Cardiac muscle cell (in vitro differentiated cells and primary cell): ENCODE measurements at places on chromosomes 4 and X. TPM values are rescaled to one million over a fixed set of nuclear protein-coding genes. Genes with fewer than 3 reads are reported as not detected.

DNA sequence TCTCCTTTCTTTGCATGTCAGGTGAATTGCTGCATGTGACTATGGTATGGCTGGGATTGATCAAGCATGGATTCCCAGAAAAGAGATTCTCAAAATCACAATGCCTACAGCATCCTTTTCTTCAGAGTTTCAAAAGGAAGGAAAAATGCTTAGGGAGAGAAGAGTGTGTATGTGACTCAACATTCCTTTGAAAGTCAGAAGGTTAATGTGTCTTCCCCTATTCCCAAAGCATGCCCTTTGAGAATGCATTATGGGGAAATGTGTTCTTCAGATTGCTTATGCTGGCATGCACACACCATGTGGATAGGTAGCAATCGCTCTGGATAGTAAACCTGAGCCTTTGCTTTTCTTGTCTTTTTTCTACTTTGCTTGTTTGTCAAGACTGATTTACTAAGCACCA, 78.5 kb downstream of the ELOVL6 start:
- H3K4me3 ChIP-seq, result no peak overlapping the region
- peaks cover 5% of the 10 kb centered on the region for H3K36me3 ChIP-seq

DNA sequence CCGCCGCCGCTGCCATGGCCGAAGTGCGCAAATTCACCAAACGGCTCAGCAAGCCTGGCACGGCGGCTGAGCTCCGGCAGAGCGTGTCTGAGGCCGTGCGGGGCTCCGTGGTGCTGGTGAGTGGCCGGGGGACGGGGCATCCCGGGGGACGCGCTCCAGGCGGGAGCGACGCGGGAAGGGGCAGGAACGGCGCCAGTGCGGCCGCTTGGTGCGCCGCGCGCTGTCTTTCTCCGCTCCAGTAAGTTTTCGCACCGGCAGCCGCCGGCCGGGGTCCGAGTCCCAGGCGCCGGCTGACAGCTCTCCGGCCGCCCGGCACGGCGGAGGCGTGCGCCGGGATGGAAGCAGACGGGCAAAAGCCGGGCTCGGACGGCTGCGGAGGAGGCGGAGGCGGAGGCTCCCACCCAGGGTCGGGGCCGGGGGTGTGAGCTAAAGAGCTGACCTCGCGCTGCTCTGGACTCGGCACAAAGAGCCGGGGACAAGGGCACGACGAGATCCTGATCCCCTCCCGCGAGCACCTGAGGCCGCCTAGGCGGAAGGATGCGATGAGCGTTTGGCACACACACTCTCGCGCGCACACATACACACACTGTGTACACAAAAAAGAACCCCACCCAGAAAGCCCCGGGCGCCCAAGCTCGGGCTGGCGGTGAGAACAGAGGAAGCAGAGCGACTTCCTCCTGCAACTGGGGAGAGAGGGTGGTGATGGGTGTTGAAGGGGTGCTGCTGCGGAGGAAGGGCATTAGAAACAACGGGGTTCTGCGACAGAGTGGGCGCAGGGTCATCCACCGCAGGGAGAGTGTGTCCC, 545 bp downstream of the DOCK11 start:
- no peak for DNase-seq
- no peaks in the 10 kb centered on the region for H3K36me3 ChIP-seq
- H3K4me1 ChIP-seq, result peaks cover 13% of the 10 kb centered on the region
- peak overlapping the region; percentile 68 for H3K27ac ChIP-seq
- no peaks in the 10 kb centered on the region for H3K27me3 ChIP-seq
- H3K4me3 ChIP-seq, result peak overlapping the region; percentile 74

- no peaks in the 10 kb centered on the region for H3K27me3 ChIP-seq
- H3K4me1 ChIP-seq, result peaks cover 5% of the 10 kb centered on the region
- H3K4me3 ChIP-seq, result no peak overlapping the region
- DNase-seq, result no peak
These were observed 61.7 kb upstream of the PLS3 start for GRCh38 chrX:115499112-115499805.

- no peaks in the 10 kb centered on the region for H3K27me3 ChIP-seq
- DNase-seq, result no peak
- no peak overlapping the region for H3K27ac ChIP-seq
- H3K4me1 ChIP-seq, result no peaks in the 10 kb centered on the region
These were observed 98.7 kb upstream of the KLHL13 start for GRCh38 chrX:118215346-118215745.

Gene UPF3B
- 5.4 and 5.5 TPM in 2 replicates for total RNA-seq
